Stimulated activated CD4-positive, alpha-beta T cell treated with anti-CD3 and anti-CD28 coated beads, Interleukin-2, amount 100 ng/mL, for 48 hours (primary cell): ENCODE measurements at places on chromosomes 5 and 9.

DNA sequence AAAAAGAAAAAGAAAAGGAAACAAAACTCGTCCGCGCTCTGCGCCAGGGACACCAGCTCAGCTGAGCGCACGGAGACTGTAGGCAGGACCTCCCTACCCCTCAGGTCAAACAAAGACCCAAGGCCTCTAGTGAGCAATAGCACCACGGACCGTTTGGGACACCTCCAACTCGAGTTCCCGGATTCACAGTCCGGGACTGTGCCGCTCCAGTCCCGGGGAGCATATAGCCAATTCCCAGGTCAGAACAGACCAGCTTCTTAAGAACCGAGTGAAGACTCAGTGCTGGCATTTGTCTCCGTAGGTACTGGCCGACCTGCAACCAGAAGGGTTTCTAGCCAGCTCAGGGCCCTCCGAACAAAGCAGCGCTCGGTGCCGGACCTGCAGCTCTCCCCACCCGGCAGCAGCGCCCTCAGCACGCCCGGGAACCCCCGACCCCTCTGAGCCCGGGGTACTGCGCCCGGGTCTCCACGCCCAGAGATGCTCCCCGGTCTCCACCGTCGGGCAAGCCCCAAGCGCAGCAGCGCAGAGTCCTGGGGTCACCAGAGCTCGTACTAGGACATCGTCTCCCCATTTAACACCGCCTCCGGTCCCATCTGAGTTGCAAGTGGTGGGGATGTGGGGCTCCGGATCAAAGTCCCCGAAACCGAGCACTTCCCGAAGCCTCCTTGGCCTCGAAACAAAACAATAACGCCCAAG is 591 bp downstream of the ABCA1 start:
- peak; percentile 10 for DNase-seq

GRCh38 chr9:16401701-16402100 is 468.8 kb downstream of the BNC2 start:
- DNase-seq: no peak

DNA sequence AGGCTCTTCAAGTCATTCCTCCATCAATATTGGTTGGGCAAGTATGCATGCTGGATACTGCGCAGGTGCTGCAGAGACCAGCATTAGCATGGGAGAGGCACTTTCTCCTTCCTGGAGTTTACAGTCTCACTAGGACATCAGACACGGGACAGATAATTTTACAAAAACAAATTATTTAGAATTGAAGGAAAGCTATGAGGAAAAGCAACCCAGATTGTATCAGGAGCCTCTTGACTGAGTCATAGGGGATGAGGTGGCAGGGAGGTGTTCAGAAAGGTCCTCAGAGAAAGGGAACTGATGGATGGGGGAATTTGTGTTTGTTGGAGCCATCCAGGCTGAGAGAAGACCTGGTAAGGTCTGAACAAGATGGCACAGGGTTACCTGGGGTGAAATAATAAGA is 24.5 kb upstream of the RAB14 start:
- DNase-seq: no peak

- no peak for DNase-seq
These were observed 263.6 kb upstream of the PTGER4 start for GRCh38 chr5:40416098-40416497.

GRCh38 chr5:145506185-145506850 is 328.8 kb downstream of the PRELID2 start:
- DNase-seq: no peak

DNA sequence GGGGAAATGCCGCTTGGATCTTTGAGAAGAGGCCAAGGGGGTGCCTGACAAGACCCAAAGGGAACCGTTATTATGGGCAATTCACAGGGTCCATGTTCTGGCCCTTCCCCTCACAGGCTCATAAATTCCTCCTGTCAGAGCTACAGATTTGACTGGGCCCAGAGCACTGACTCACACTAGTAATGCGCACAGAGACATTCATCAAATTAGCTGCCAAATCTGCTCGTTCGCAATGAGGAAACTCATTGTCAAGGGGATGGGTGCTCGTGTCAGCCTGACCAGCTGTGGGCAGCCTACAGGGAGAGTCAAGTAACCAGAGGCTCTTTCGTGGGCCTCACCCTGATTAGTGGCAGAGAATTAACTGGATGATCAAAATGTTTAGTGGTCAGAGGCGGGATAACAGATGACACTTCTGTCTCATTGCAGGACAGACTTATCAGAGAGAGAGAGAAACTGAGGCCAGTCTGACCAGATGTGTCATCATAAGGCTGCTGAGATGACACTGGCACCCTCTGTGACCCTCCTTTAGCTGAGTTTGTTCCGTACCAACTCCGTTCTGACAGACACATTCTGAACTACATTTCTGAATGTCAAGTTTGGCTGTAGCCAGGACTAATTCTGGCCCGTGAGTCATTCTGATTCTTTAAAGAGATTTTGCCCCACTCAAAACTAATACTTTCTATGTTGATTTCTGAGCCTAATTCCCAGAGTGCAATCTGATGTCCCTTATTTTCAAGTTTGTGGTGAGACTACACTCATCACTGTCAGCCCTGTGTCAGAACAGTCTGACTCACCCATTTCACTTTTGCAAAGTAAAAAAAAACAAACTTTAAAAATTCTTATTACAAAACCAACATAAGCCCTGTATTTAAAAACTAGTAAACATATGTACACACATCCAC is 377.1 kb downstream of the ACTL7B start:
- DNase-seq: no peak

GRCh38 chr9:130235558-130236435 is 29.8 kb upstream of the HMCN2 start:
- DNase-seq: peak; percentile 65

GRCh38 chr9:98289614-98290201 is 34.3 kb upstream of the TBC1D2 start:
- DNase-seq: no peak

DNA sequence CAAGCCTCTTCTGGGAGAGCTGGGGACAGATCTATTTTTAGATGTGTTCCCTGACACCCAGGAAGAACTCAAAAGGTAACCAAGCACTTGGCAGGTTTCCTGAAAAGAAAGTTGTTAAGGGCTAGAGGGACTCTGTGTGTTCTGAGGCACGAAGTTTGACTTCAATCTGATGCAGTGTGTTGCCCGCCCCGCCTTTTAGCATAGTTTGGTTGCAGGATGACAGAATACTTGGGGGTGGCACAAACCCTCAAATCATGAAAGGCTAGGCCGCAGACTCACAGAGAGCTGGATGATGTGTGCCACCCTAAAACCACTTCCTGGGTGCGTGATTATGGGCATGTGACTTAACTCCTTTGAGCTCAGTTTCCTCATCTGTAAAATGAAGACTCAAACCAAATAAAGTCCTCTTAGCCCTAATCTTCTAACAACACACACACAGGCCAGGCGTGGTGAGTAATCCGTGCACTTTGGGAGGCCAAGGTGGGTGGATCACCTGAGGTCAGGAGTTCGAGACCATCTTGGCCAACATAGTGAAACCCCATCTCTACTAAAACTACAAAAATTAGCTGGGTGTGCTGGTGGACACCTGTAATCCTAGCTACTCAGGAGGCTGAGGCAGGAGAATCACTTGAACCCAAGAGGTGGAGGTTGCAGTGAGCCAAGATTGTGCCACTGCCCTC is 12.8 kb upstream of the NDFIP1 start:
- peak; percentile 68 for DNase-seq

DNA sequence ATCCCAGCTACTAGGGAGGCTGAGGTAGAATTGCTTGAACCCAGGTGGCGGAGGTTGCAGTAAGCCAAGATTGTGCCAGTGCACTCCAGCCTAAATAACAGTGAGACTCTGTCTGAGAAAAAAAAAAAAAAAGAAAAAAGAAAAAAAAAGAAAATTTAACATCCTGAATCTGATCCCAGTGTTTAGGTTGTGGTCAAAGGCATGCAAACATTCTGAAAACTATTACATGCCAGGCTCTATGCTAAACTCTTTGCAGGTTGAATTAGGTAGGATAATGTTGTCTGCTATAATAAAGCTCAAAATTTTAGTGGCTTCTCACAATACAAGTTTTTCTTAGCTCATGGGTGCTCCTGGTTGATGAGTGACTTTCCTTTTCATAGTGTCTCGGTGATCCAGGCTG is 367.4 kb downstream of the PSAT1 start:
- DNase-seq: no peak

DNA sequence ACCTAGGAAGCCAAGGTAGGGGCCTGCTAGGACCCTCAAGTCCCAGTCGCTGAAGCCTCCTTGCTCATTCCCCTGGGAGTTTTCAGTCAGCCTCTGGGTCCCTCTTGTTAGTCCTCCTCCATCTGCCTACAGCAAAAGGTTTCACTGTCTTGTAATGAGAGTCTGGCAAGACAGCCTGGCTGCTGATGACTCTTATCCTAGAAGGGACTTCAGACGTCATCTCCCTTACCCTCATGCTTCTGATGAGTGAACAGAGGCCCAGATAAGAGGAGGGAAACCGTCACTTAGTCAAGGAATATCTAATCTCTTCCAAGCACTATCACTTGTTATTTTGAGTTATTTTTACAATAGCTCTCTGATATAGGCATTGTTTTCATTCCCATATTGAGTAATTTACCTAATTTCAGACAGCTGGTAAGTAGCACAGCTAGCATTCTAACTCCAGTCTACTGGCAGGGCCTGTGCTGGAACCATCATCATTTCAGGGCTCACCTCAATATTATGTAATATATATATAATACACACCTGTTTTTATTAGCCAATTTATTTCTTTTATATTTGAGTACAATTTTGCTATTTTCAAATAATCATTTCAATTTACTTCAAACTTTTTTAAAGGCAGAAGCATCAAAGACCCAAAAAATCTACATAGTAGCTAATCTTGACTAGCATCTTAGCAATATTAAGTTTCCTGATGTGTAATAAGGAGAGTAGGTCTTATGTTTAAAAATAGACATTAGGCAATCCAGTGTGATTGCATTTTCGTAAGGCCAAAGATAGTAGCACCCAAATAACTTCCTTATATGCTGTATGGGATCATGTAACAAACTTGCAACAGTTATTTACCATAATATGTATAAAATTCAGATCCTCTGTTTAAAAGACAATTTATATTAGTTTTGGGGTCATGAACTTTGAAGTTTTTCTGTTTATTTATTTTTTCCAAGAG is 7.9 kb downstream of the CMYA5 start:
- DNase-seq: no peak

- DNase-seq: no peak
These were observed 357.8 kb upstream of the CCNG1 start for GRCh38 chr5:163079618-163080017.

DNA sequence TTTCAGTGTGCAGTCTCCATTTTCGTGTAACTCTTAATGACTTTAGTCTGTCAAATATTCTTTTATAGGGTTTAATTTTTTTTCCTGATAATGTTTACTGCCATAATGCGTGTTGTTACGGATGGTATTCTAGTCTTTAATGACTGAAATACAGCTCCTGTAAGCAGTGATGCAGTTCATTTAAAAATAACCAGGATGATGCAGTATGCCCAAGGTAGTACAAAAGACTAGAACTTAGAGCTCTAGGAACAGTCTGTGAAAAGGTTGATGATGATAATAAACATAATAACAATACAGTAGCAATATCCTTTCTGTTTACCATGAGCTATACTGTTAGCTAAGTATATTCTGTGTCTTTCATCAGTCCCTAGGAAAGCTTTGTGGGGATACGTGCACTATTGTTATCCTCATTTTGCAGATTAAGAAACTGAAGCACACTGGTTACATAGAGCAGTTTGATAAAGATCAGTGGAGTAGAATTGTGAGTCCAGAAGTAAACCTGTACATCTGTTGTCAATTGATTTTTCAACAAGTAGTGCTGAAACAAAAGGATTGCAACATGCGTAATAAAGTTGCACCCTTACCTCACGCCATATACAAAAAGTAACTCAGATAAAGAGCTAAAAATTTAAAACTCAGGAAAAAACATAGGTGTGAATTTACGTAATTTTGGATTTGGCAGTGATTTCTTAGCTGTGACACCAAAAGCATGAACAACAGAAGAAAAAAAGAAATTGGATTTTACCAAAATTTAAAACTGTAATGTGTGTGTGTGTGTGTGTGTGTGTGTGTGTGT is 64.5 kb downstream of the MTREX start:
- no peak for DNase-seq

GRCh38 chr9:104099630-104100029 is 5.5 kb downstream of the SMC2 start:
- DNase-seq: no peak

GRCh38 chr9:128218518-128219389 is 15.6 kb downstream of the DNM1 start:
- peak; percentile 86 for DNase-seq

DNA sequence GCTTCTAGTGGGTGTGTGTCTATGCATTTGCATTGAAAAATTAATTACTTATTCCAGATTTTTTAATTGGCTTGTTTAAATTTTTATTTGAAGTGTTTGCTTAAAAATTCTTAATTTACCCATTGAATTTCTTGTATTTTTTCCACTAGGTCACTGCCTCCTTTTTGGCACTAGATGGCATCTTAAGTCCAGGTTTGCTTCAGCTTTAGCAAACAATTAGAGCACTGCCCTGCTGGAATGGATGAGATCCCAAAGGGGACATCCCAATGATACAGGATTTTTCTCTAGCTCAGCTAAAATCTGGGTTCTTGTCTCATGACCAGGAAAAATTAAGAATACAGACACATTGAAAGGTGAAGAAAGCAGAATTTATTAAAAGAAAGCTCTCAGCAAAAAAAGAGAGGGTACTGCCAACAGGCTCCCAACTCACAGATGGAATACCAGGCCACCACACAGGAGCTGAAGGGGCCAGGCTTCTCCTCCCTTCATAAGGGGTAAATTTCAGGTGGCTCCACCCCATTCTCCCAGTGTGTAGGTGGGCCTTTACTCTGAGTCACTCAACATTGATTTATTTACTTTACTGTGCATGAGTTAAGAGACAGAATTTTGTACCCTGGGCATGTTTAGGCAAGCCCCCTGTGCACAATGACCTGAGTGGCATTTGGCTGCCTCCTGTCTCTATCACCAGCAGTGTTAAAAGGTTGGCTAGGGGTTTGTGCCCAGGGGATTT is 532.4 kb downstream of the ANXA1 start:
- no peak for DNase-seq

GRCh38 chr5:155871623-155872022 is 455.3 kb upstream of the SGCD start:
- DNase-seq: no peak

DNA sequence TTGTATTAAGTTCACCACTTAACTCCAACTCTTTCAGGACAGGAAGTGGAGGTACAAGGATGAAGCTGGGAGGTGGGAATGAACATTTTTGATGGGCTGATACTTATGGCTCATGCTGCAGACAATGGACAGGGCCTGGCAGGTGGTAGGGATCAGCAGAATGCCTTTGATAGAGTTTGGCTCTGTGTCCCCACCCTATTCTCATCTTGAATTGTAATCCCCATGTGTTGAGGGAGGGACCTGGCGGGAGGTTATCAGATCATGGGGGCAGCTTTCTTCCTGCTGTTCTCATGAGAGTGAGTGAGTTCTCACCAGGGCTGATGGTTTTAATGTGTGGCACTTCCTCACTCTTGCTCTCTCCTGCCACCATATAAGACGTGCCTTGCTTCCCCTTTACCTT is 87.3 kb upstream of the PRLR start:
- DNase-seq: no peak

- no peak for DNase-seq
These were observed 746.6 kb upstream of the ACO1 start for GRCh38 chr9:31637861-31638260.

DNA sequence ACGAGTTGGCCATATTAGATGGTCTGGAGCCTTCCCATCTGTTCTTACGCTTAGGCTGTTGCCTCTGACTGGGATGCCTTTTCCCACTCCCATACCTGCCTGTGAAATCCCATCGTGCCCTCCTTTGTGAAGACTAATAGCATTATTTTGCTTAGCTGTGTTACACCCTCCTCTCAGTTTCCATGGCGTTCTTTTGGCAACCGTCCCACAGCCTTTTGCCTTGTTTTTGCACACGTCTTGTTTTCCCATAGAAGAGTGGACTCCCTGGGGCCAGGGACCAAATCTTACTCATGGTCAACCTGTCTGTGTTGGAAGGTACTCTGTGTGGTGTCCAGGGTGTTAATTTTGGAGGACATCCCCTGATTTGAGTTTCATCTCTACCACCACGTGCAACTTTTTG is 242.1 kb downstream of the HSPA4 start:
- no peak for DNase-seq
